ENCODE measurements at places on chromosomes 7 and 10.

- peak; percentile 79 for DNase-seq
These were observed 170.4 kb downstream of the MAGI2 start for GRCh38 chr7:79282882-79283602.

- no peak for DNase-seq
These were observed 45.0 kb upstream of the DIP2C start for GRCh38 chr10:734481-734880.

- no peak for DNase-seq
These were observed 688.1 kb downstream of the SUGCT start for GRCh38 chr7:40822861-40823260.

DNA sequence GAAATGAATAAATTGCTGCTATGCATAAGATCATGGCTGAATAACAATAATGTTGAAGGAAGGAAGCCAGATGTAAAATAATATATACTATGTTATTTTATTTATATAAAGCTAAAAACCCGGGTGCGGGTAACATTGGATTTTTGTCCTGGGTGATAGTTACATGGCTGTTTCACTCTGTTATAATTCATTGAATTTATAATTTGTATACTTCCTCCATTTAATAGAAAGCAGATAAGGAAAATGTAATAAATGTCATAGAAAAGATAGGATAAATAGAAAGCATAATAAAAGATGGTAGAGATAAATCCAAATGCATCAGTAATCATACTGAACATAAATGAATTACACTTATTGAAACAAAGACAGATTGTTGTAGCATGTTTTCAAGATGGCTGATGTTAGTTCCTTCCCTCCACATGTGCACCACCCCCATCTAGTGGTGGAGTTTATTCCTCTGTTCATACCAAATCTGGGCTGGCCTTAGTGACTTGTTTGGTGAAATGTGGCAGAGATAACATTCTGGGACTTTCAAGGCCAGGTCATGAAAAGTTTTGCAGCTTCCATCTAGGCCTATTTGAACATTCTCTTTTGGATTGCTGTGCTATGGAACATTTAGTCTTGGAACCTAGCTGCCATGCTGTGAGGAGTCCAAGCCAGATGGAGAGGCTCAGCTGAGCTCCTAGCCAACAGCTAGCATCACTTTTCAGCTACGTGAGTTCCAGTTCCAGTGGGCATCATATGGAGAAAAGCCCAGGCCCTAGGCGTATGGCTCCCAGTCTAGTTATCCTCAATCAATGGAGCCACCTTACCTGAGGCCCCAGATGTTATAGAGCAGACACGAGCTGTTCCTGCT lies 46.9 kb downstream of the AHCYL2 start:
- peak; percentile 6 for DNase-seq

- DNase-seq, result no peak
These were observed 35.1 kb upstream of the PCGF5 start for GRCh38 chr10:91185239-91185875.

DNA sequence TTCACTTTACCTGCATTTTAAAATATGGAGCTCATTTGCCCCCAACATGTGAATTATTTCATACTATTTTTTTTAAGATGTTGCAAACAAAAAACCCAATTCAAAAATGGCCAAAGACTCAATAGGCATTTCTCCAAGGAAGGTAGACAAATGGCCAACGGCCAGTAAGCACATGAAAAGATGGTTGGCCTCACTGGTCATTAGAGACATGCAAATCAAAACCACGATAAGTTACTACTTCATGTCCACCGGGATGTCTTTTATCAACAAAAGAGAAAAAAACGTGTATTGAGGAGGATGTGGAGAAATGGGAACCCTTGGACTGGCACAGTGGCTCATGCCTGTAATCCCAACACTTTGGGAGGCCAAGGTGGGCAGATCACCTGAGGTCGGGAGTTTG lies 3.4 kb upstream of the CTBP2 start:
- no peak for DNase-seq

GRCh38 chr7:140015471-140015970 lies 47.2 kb downstream of the PARP12 start:
- no peak for DNase-seq
